ENCODE measurements at places on chromosomes 5 and 9.
A peak's percentile ranks its signal among the peaks of the same experiment; 100 is the strongest.

DNA sequence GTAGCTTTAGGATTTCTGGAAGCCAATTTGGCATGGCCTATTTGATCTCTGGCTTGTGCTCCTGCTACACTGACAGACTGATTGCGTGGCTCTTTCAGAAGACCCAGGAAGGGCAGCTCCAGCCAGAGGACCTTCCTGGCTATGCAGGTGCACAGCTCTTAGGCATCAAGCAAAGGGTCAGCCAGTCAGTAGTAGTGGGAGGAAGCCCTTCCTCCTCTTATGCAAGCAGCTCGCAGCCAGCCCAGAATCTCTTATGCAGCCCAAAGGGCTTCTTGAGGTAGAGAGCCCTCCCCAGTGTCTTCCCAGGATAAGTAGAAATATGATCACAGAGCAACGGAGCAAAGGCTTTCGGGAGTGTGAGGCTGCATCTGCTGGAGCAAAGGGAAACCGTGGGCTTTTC lies 43.2 kb downstream of the SLC36A1 start:
- no peak for DNase-seq

DNA sequence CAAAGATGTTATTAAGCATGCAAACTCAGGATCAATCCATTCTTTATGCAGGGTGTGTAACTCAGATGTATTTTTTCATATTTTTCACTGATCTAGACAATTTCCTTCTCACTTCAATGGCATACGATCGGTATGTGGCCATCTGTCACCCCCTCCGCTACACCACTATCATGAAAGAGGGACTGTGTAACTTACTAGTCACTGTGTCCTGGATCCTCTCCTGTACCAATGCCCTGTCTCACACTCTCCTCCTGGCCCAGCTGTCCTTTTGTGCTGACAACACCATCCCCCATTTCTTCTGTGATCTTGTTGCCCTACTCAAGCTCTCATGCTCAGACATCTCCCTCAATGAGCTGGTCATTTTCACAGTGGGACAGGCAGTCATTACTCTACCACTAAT lies 435 bp downstream of the OR1J4 start:
- no peak for DNase-seq

DNA sequence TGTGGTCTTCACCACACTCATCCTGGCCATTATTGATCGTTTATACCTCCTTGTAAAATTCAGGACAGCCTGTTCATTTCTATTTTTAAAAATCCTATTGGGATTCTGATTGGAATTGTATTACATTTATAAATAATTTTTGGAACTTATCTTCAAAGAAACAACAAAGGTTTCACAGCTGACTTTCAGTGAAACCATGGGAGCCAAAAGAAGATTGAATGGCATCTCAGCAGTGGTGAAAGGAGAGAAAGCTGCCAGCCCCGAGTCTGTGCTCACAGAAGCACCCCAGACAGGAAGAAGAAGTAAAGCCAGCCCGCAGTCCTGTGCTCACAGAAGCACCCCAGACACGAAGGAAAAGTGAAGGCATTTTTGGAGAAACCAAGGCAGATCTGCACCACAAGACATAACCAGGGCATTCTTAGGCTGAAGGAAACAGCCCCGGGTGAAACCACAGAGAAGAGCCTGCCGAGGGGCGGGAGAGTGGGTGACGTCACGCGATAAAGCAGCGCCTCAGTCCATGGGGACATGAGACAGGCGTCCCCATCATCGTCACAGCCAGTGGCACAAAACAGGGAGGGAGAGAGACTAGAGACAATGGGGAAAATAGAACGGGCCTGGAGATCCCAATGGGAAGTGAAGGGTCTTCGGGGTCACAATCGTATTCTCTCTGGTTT lies 42.5 kb upstream of the SLC9A3 start:
- DNase-seq, result no peak

GRCh38 chr5:56749842-56750241 lies 65.5 kb upstream of the MAP3K1 start:
- no peak for DNase-seq

GRCh38 chr5:57724836-57725235 lies 242.2 kb upstream of the ACTBL2 start:
- DNase-seq, result no peak

DNA sequence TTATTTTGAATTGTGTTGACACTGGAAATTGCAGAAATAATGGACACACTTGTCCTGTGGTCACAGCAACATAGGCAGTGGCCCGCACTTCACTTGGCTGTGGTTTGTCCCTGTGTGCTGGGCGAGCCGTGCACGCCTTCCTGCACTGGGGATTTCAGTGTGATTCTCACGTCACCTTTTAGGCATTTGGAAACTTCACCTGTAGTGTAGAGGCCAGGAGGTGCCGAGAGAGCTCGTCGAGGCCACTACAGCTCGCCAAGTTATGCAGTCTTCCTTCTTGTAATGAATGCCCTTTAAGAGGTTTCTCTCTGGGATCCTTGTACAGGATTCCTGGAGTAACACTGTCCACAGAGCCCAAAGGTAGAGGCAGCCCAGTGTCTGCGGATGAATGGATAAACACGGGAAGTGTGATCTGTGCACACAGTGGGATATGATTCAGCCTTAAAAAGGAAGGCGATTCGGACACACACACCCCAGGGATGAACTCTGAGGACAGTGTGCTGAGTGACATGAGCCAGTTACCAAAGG lies 14.7 kb downstream of the TRAF2 start:
- no peak for DNase-seq

DNA sequence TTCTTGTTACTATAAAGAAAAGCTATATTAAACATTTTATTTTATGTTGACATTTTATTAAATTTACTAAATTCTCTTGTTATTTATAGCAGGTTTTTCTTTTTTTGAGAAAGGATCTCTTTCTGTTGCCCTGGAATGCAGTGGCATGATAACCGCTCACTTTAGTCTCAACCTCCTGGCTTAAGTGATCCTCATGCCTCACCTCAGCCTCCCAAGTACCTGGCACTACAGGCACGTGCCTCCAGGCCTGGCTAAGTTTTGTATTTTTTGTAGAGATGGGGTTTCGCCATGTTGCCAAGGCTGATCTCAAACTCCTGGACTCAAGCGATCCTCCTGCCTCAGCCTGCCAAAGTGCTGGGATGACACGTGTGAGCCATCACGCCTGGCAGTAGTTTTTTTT lies 280.2 kb upstream of the C9orf72 start:
- no peak for DNase-seq

DNA sequence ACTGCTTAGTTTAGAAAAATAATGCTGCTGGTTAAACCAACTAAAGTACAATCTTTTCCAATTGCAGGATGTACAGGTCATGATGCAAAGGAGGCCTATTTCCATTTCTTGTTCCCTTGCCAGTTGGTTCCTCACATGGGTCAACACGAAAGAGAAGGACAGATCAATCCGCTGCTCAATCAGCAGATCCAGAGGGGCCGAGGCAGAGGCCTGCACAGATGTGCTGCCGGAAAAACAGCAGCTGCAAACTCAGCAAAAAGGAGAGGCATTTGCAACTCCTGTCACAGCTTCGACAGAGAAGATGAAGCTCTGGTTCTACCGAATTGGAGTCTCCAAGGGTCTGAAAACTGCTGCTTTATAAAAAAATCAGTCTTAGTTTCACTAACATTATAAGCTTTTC lies 69.8 kb downstream of the NIPSNAP3B start:
- no peak for DNase-seq

DNA sequence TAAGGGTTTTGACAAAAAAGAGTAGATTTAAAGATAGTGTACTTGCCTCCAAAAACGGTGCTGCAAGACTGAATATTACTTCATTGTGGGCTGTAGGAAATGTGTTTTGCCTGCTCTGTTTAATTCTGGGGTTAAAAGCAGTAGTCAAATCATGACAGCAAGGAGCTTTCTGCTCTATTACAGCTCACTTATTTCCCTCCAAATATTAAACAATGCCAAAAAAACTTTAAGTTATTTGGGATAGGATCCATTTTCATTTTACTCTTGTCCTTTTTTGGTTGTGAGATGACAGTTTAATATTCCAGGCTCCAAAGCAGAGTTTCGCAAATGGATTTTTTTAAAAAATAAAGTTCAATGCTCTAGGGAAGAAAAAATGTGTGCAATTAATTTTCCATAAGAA lies 340.4 kb upstream of the RGMB start:
- no peak for DNase-seq

DNA sequence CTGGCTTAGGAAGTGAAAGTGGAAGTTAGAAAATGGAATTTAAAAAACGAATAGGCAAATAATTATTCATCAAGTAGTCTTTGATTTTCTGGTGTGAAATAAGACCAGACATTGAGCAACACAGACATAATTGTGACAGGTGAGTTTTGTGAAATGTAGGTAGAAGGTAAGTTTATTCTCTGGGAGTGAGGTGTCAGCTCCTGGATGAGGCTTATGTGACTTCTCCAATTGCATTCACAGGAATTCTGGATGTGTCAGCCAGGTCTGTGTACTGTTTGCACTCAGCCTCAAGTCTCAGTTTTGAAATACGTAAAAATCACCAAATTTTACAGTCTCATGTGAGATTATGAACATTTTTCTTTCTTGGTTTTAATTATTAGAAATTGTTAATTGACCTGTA lies 537.6 kb downstream of the CETN3 start:
- no peak for DNase-seq

DNA sequence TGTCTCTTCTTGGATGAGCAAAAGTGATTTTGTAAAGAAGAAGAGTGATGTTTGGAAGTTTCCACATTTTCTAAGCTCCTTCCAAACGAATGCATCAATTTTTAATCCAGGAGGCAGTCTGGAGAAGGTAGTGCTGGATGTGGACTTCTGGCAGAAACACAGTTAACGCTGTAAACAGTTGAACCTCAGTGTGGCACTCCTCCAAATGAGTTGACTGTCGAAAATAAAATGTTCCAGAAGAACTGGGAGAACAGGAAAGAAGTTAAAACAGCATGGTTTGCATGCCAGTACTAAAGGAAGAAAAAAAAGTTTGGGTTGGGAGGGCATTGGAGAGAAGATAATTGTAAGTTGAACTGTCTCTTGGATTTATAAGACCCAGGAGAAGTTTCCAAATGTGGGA lies 6.5 kb downstream of the ZNF462 start:
- DNase-seq, result no peak

- DNase-seq, result no peak
These were observed 21.1 kb upstream of the DMRTA1 start for GRCh38 chr9:22425551-22425950.

GRCh38 chr9:131402073-131402472 lies 8.2 kb downstream of the PRRC2B start:
- DNase-seq, result no peak

GRCh38 chr9:131237931-131238401 lies 38.3 kb downstream of the FAM78A start:
- DNase-seq, result no peak

GRCh38 chr5:178454821-178455479 lies 135.2 kb downstream of the COL23A1 start:
- DNase-seq, result no peak

DNA sequence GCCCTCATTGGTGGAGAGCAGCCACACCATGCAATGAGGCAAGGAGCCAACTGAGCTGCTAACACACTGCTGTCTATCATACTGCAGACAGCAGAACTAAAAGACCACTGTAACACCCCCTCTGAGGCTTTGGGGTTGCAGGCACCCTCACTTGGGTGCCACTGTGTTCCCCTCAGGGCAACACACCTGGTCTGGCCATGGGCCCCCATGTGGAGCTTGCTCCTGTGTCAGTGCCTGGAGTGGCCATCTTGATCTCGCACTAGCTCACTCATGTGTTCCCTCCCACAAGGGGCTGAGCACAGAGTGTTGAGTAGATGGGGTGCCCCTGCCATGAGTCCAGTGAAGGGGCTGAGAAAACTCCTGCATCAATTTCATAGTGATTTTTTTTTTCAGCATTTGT lies 532.4 kb upstream of the FTMT start:
- no peak for DNase-seq

DNA sequence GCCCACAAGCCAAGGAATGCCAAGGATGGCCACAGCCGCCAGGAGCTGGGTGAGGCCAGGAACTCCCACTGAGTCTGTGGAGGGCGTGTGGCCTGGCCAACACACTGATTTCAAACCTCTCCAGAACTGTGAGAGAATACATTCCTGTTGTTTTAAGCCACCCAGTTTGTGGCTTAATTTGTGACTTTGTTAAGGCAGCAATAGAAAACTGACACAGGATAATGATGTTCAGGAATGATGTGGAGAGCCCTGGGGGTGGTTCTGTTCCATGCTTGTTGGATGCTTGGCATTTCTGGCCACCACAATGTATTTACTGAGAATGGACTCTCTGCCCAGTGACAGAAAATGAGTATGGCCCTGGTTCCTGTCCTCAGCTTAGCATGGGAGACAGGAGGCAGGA lies 82.8 kb downstream of the DAP start:
- DNase-seq, result no peak

DNA sequence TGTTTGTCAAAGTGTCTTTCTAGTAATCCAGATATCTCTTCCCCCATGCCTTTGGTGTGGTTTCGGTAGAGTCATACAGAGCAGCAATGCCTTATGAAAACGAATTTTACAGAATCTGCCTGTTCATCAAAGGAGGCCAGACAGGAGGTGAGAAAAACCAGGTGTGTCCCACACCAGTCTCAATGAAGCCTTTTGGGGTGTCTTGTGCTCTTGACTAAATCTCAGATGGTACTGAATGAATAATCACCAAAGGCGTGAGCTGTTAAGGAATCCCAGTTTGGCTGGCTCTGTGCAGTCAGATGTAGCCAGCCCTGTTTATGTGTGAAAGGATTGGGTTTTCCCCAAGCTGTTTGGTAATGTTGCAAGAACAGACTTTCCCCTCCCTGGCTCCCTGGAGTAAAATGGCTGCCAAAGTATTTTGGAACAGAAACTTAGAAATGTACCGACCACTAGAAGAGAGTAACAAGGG lies 70.8 kb upstream of the CDKN2B start:
- DNase-seq, result no peak

DNA sequence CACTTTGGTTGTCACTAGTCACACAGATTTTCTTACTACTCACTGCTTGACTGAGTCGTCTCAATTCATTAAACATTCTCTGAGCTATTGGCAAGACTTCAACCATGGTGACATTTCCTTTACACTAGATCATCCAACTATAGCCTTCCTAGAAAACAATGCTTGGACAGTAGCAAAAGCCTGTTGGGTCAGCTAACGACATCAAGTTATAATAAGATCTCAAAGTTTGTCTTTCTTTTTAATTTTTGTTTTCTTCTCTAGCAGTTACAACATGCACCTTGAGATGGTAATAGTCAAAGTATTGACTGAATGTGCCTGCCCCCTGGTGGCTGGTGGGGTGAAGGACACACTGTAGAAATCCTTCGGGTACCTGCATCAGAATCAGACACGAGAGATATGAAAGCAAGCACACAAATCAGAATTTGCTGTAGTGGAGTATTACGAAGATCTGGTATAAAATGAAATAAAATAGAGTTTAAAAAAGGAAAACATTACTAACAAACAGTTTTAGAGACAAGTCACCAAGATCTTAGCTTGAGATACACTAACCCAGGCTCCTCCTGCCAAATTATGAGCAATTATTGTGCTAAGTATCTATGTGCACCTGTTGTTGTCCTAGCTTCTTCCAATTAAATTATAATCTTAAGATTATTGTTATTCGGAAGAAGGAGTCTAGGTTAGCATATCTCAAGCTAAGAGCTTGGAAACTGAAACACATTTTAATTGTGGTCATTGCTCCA lies 81.2 kb downstream of the ARL15 start:
- DNase-seq, result peak; percentile 52

DNA sequence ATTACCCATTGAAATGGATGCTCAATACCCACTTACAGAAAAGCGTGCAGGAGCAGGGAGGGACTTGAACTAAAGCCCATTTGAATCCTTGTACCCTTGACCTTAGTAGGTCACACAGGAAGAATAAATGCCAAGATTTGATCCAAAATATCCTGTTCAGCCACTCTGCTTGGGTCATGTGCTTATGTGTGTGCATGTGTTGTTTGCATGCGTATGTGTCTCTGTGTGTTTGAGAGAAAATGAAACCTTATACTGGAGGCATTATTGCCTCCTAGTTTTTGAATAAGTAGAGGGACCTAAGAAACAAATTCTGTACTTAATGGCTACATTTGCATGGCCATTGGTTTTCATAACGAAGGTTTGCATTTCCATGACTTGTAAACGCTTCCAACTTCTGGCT lies 63.4 kb upstream of the TRIM32 start:
- no peak for DNase-seq

Data from NCI-H146 (cell line).